ENCODE measurements at places on chromosomes 3 and 15.
A peak's percentile ranks its signal among the peaks of the same experiment; 100 is the strongest.

- DNase-seq: no peak
Measured at GRCh38 chr3:158950178-158950901, 148.5 kb downstream of the MFSD1 start.

- no peak for DNase-seq
Measured at GRCh38 chr3:129918461-129918860, 24.9 kb upstream of the TMCC1 start.

- DNase-seq: no peak
Measured at GRCh38 chr15:76204916-76205460, 106.3 kb downstream of the ETFA start.

- no peak for DNase-seq
Measured at GRCh38 chr3:194993896-194994295, 277.1 kb downstream of the XXYLT1 start.

DNA sequence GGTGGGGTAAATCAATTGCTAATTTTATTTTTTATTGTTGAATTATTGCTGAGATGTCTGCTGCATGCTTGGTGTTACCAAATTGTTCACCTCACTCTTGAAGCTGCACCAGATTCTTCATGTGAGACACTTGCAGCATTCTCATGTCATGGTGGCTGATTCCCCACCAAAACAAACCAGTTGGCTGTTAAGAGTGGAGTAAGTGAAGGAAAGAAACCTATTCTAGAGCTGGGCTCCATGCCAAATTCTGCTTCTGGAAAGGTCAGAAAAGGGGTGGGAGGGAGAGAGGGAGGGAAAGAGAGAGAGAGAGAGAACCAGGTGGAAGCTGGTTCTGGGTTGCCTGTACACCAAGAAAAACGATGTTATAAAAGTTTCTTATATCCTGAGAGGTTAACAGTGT, 317.5 kb upstream of the THRB start:
- DNase-seq: no peak

DNA sequence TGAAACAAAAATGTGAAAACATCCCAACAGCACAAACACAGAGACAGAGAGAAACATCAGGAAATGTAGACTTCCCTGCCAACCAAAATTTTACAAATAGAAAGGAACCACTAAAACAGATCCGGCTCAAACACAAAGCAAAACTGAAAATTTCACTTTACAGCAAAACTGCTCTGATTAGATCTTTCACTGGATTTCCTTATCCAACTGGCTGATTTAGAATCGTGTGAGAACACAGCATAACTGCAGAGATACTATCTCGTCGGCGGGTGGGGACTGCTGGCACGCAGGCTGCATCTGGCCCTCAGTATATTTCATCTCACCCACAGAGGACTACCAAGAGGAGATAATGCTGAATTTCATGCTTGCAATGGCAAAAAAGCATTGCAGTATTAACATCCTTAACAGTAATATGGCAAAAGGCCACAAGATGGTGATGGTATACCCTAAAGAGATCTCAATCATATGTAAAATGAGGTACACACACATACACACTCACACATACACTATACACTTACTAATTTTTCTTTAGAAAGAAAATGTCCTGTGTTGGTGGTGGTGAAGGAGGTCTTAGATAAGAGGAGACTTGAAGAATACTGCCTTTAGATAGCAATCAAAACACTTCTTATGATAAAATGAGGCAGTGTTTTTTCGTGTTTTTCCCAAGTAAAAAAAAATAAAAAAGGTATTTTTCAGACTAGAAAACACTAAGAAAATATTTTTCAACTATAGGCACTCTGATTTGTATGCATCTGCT, 10.6 kb upstream of the LEO1 start:
- DNase-seq: no peak

DNA sequence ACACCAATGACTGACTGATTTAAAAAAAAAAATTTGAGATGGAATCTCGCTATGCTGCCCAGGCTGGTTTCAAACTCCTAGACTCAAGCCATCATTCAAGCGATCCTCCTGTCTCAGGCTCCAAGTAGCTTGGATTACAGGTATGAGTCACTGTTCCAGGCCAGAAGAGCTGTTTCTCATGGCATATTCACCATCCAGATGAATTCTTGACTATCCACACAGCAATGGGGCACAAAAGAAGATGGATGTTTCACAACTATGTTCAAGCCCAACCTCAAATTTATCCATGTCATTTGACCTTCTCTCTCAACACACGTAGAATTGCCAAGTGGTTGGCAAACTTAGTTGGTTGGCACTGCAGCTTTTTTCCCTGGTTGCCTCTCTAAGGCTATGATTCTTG, 40.6 kb downstream of the PRICKLE2 start:
- no peak for DNase-seq

DNA sequence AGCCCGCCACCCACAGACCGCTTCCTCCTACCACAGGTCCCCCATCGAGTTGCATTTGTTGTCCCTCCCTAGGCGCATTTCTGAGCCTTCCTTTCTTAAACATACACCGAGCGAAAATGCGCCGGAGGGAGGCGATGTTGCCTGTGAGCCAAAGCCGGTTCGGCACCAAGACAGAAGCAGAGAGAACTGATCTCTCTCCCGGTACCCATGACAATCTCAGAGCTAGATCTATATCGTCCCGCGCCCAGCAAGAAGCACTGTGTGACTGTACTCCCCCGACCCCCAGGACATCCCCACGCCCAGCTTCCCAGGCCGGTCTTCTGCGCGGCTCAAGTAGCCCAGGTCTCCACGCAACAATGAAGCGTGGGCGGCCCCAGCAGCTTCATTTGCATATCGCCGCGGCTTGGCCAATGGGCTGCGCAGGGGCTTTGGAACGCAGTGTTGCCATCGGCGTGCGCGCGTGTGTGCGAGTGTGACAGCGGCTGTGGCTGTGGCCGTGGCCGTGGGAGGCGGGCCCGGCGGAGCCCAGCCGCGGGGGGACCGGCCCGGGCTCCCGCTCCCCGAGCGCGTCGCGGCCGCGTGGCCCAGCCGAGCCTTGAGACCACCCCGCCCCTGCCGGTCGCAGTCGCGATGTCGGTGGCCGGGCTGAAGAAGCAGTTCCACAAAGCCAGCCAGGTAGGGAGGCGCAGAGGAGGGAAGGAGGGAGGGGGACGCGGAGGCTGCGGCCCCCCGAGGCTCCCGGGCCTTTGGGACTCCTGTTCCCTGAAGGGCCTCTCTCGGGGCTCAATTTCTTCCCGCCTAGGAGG, at the start of gene SH3GL3:
Gene SH3GL3, plus strand, starts transcription at position 438 of the 806 bp plus-strand sequence. Its CDS starts 193 bp downstream, at position 631.
- DNase-seq: no peak

GRCh38 chr3:23594066-23594465, 211.7 kb upstream of the UBE2E1 start:
- DNase-seq: no peak

- DNase-seq: no peak
Measured at GRCh38 chr3:73509066-73509465, 115.7 kb downstream of the PDZRN3 start.

GRCh38 chr15:101001056-101001455, 81.9 kb downstream of the LRRK1 start:
- DNase-seq: no peak

DNA sequence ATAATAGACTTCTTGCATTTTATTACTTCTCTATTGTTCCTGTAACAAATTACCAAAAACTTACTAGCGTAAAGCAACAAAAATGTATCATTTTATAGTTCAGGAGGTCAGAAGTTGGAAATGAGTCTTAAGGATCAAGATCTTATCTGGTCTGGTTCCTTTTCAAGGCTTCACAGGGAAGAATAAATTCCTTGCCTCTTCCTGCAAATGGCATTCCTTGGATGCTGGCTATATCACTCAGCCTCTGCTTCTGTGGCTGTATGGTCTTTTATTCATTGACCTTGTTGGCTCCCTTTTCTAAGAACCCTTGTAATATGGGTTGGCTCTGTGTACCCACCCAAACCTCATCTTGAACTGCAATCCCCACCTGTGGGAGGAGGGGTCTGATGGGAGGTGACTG, 478.4 kb upstream of the THBS1 start:
- DNase-seq: no peak

GRCh38 chr3:13587442-13587841, 38.5 kb downstream of the FBLN2 start:
- DNase-seq: no peak

GRCh38 chr3:14208168-14208567, 29.6 kb downstream of the LSM3 start:
- DNase-seq: no peak

- no peak for DNase-seq
Measured at GRCh38 chr3:170899455-170899854, 9.0 kb downstream of the EIF5A2 start.

DNA sequence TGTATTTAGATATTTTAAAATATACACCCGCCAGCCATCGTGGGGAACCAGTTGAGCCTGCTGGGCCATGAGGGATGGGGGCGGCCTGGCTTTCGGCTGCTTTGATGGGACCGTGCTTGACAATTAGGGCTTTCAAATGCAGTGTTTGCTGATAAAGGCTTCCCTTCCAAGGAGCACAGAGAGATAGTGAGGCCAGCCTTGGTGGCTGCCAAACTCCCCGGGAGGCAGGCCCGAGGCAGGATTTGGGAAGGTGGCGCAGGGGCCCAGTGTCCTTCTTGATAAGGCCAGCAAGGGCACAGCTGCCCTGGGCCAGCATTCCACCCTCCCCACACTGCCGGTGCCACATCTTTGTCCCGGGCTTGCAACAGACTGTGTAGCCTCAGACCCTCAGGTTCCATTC, 75.6 kb downstream of the LINGO1 start:
- no peak for DNase-seq

DNA sequence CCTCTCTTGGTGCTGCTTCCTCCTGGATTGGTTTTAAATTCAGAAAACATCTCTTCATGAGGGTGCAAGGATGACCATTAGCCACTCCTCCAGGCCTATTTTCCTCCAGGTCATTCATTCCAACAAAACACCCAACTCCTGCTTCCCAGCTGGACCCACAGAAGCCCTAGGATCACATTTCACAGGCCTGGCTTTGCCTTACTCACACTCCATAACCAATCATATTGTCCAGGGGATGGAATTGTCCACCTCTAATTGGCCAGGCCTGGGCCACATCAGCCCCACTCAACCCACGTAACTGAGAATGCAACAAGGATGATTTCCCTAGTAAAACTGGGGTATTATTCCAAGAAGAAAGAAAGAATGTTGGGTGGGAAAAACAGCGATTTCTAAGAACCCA, 616.7 kb upstream of the SUCLG2 start:
- no peak for DNase-seq

DNA sequence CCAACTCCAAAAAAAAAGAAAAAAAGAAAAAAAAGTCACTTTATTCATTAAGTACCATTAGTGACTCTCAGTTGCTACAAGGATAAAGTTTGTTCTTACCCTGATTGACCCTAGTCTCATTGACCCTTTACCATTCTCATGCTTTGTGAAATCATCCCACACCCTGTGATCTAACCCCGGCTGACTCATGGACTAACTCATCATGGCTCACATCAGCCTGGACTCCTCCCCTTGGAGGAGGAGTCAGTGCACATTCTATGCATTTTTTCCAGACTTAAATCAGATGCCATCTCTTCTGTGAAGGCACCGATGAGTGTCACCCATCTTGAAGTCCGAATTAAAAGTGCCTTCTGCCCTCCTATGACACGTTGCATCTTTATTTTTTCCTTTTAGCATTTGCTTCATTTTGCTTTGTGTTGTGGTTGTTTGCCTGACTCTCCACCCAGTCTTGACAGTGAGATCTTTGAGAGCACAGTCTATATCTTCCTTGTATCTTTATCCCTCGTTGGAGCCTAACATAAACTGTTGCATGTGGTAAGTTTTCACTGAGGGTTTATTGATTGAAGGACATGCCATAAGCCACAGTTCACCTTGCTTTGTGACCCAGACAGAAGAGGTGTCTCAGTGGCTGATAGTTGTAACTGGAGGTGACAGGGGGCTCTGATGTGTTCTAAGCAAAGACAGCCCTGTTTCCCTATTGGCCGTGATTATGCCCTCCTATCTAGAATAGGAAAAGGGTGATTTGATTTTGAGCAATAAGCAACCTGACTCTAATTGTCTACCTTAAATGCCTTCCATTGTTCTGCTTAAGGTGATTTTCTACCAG, 72.1 kb downstream of the IL1RAP start:
- peak; percentile 17 for DNase-seq

- no peak for DNase-seq
Measured at GRCh38 chr3:15523660-15524417, 2.3 kb upstream of the COLQ start.

GRCh38 chr3:97187771-97188170, 373.4 kb downstream of the EPHA6 start:
- DNase-seq: no peak

GRCh38 chr3:62446337-62446940, 73.1 kb upstream of the FEZF2 start:
- no peak for DNase-seq

DNA sequence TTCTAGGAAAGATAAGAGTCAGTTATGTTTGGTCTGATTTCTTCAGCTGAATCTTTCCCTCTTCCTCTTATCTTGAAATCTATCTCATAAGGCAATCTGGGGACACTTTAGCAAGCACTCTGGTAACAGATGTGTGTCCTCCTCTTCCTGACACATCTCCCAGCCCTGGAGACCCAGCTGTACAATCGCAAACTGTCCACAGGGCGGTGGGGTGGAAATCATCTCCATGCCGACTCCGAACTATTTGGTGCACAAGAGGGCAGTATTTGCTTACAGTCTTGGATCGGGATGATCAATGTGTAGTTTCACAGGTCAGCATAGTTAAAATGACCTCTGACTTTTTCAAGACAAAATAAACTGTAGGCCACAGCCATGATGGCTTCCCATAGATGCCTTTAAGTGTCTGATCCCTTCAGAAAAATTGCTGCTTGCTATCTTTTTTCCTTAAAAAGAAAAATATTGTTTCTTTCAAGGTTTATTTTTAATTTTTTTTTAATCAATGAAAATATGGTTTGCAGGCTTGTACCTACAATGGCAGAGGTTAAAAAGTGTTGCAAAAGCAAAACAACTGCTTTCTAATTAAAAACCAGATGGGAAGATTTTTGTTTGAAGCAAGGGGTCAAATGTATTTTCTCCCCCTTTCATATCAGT, 17.7 kb downstream of the EEFSEC start:
- DNase-seq: no peak

GRCh38 chr3:64552160-64552559, 135.6 kb downstream of the ADAMTS9 start:
- no peak for DNase-seq

DNA sequence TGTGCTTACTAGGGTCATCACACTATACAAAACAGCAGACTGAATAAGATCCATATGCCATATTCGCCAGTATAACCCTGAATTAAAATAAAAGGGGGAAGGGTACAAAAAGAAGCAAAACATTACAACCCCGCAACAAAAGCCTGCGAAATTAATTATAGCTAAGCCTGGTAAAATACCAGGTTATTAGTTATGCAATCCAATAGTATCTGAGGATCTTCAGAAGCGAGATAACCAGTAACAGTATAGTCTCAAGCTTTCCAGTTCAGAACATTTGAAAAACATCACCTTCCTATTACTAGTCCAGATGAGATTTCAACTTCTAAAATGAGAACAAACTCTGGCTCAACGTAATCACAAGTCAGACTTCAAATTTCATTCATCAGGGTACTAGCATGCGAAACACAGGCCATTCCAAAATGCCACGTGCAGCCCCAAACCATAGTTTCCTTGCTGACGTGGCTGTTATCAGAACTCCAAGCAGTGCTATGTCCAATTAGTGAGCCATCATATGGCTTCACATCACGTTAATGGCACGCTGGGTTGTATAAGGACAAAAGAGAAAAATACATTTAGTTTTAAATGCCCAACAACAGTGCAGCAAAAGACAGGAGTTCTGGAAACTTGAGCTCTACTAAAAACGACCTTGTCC, 1.1 kb downstream of the SSR3 start:
- no peak for DNase-seq

Data from stimulated activated CD4-positive, alpha-beta T cell treated with anti-CD3 and anti-CD28 coated beads, Interleukin-1b, Interleukin-23, amount 100 ng/mL, for 1 hour (primary cell).